A549 treated with Hydrocortisone at 1 μM for 4 hours (cell line): ENCODE measurements at places on chromosomes 2 and 18. TPM values are rescaled to one million over a fixed set of nuclear protein-coding genes. Genes with fewer than 3 reads are reported as not detected.

C2orf80 gene
- not detected in 5 replicates for total RNA-seq

FAP gene
- total RNA-seq, result 0.23 TPM in 1 of 5 replicates, not detected in the others

ESPNL gene
- 0.10 to 0.38 TPM (median 0.13 TPM) in 5 replicates for total RNA-seq

TXNDC2 gene
- total RNA-seq, result 0.07 to 0.14 TPM (median 0.12 TPM) in 5 replicates

CCDC178 gene
- not detected in 5 replicates for total RNA-seq

RAD51AP2 gene
- not detected in 5 replicates for total RNA-seq

KCNF1 gene
- total RNA-seq, result 21.4 to 40.2 TPM (median 30.3 TPM) in 5 replicates

RUFY4 gene
- total RNA-seq, result 0.09 TPM in 1 of 5 replicates, not detected in the others

SANBR gene
- total RNA-seq, result 9.2 to 14.0 TPM (median 13.6 TPM) in 5 replicates

COLEC12 gene
- 0.03 to 0.08 TPM (median 0.06 TPM) in 5 replicates for total RNA-seq

ATL2 gene
- total RNA-seq, result 43.3 to 82.0 TPM (median 53.2 TPM) in 5 replicates

HMSD gene
- total RNA-seq, result 0.38 to 4.0 TPM (median 0.59 TPM) in 4 of 5 replicates, not detected in the other

RTP5 gene
- not detected in 5 replicates for total RNA-seq

MAP3K2 gene
- total RNA-seq, result 11.6 to 21.5 TPM (median 20.2 TPM) in 5 replicates

ALK gene
- 0.02 TPM in 1 of 5 replicates, not detected in the others for total RNA-seq

AMER3 gene
- not detected in 5 replicates for total RNA-seq

REG3A gene
- total RNA-seq, result not detected in 5 replicates

MSGN1 gene
- total RNA-seq, result not detected in 5 replicates

ANKRD30B gene
- total RNA-seq, result not detected in 5 replicates

IL1RN gene
- 0.23 to 0.51 TPM (median 0.39 TPM) in 5 replicates for total RNA-seq

RMDN2 gene
- total RNA-seq, result 3.8 to 5.6 TPM (median 5.2 TPM) in 5 replicates

KLHL14 gene
- not detected in 5 replicates for total RNA-seq

CERS6 gene
- total RNA-seq, result 13.8 to 21.2 TPM (median 16.3 TPM) in 5 replicates

KCNG2 gene
- 0.07 TPM in 1 of 5 replicates, not detected in the others for total RNA-seq

POLE4 gene
- total RNA-seq, result 68.7 to 177 TPM (median 164 TPM) in 5 replicates

SALL3 gene
- not detected in 5 replicates for total RNA-seq

ETAA1 gene
- total RNA-seq, result 6.9 to 11.9 TPM (median 8.7 TPM) in 5 replicates

SCG2 gene
- total RNA-seq, result 0.90 to 1.3 TPM (median 0.98 TPM) in 5 replicates

SPTBN1 gene
- total RNA-seq, result 114 to 171 TPM (median 133 TPM) in 5 replicates

DNAJC27 gene
- 2.1 to 2.9 TPM (median 2.3 TPM) in 5 replicates for total RNA-seq

GALNT13 gene
- total RNA-seq, result 5.9 to 12.4 TPM (median 9.1 TPM) in 5 replicates

SCN1A gene
- not detected in 5 replicates for total RNA-seq
